Vagina (tissue), 2 donors: ENCODE measurements at places on chromosomes 1 and 21. TPM values are rescaled to one million over a fixed set of nuclear protein-coding genes. Genes with fewer than 3 reads are reported as not detected.

The C21orf58 gene
- 2.9 TPM for total RNA-seq

GRCh38 chr1:32962248-32962896, 2.2 kb downstream of the RNF19B start:
- no peak for DNase-seq

The OR6K2 gene
- not detected for total RNA-seq

The SPRR1A gene
- 109 TPM for total RNA-seq

The KIF14 gene
- total RNA-seq = 0.74 TPM

The HHIPL2 gene
- not detected for total RNA-seq

- DNase-seq = no peak
These were observed 6.2 kb upstream of the LBR start for GRCh38 chr1:225434046-225434445.

The TRMT13 gene
- total RNA-seq = 14.5 TPM

GRCh38 chr1:4935807-4936206, 281.4 kb downstream of the AJAP1 start:
- no peak for DNase-seq

DNA sequence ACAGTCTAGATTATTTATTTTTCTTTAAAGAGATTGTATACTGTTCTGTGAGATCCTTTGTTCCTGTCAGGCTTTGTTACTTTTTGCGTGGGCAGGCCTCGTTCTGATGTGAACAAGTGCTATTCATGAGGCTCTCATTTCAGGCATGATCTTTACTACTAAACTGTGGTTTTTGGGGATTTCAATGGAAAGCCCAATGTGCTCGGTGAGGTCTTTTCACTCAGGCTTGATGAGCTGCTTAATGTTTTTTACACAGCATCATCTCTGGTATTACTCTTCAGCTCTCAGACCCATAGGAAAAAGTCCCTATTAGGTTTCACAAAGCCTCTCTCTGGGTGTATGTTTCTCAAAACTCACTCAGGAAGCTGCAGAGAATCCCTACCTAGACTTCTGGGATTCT, 419.4 kb downstream of the GPATCH2 start:
- no peak for DNase-seq

- DNase-seq = no peak
These were observed 24.9 kb upstream of the TMEM52 start for GRCh38 chr1:1943834-1944570.

- DNase-seq = no peak
These were observed 325.0 kb upstream of the ESRRG start for GRCh38 chr1:217048104-217048707.

The GPR25 gene
- 5.9 TPM for total RNA-seq

DNA sequence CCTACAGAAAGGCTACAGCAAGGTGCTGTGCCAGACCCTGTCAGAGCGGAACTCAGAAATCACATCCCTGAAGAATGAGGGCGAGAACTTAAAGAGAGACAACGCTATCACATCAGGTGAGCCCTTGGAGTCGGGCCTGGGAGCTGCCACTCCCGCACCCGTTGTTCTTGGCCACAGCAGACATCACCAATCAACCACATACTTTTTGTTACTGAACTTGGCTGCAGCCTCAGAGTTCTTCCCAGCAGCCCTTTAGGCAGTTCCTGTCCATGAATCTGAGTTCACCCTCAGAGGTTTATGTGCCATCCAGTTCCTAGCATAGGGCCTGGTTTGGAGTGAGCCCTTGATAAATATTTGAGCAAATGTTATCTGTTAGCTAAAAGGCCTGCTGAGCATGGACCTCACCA, 61.6 kb downstream of the FHAD1 start:
- DNase-seq = no peak

- no peak for DNase-seq
These were observed 2.4 kb downstream of the IGSF21 start for GRCh38 chr1:18109756-18110597.

The SERPINC1 gene
- total RNA-seq = not detected

GRCh38 chr1:60223158-60223557, 149.6 kb upstream of the C1orf87 start:
- no peak for DNase-seq
